Stimulated activated CD4-positive, alpha-beta T cell treated with anti-CD3 and anti-CD28 coated beads, TNF-alpha, amount 100 ng/mL, for 1 hour (primary cell): ENCODE measurements at places on chromosomes 13 and 19.

GRCh38 chr19:6706633-6706958 lies 13.9 kb downstream of the C3 start:
- DNase-seq = no peak

DNA sequence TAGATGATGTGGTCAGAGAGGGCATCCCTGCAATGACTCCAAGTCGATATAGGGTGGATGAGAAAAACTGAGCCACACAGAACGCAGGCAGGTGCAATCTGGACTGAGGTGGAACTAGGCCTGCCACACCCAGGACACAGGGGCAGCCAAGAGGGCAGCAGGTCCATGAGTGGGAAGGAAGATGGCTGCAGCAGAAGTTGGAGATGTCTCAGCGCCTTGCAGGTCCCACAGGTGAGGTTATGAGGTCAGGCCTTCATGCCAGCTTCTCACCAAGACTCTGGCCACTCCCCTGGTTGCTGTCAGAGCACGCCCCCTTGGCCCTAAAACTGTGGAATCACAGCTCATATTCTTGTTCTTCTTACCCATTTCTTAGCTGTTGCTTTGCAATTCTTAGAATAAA lies 147.7 kb upstream of the VSTM2B start:
- no peak for DNase-seq

DNA sequence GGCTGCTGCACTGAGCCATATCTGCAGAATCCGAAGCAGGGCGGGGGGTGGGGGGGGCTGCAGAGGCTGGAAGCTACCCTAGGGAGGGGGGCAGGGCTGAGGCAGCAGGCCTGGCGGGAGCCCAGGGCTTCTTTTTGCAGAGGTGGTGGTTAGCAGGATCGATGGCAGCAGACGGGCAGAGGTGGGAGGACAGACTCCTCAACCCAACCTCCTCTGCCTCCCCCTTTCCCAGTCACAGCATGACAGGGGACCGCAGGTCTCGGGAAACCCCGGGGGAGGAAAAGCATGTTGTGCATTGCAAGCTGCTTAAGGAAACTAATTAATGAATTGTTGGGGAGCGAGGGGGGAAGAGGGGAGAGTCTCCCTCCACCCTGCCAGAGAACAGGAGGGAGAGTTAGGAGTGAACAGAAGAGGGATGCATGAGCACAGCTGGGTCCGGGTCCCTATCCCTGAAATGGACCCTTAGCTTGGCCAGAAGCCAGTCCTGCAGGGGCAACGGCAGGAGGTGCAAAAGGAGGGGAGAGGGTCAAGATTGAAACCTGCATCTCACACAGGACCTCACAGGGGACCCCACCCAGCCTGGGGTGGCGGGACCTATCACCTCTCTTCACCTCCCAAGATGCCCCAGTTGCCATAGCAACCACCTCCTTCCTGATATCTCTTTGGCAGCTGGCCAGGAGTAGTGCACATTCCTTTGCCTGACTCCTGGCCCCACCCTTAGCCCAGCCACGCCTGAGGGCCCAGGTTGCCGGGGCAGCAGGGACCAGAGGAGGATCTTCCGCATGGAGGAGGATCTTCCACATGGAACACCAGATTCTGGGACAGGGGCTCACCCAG lies 1.8 kb downstream of the FXYD7 start:
- DNase-seq = no peak

DNA sequence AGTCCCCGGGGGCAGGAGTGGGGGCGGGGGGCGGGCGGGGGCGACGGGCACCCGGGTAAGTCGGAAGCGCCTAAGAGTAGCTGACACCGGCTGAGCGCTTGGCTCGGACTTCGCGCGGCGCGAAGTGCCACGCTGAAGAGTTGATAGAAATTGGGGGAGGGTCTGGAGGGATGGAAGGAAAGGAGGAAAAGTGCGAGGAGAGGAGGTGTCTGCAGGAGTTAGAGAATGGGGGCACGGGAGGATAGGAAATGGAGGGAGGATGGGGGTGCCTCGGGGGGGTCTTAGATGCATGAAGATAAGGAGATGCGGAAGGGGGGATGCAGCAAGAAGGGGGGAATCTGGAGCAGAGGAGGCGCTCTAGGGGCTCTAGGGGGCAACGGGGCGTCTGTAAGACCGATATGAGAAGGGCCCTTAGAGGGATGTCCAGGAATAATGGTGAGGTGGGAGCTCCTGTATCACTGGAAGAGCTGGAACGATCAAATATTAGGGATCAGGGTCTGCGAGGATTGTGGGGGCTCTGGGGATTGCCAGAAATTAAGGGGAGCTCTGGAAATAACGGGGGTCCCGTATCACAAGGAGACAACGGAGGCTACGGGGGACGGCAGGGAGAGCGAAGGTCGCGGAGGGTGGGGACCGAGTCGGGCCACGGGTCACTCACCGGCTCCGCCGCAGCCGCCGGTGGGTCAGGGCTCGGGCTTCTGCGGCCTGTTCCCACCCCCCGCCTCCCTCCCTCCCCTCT lies at the start of gene MYPOP:
TSS of gene MYPOP (minus strand) at position 702 of the 739 bp plus-strand sequence. CDS start 840 bp downstream, outside the sequence.
- DNase-seq = no peak

DNA sequence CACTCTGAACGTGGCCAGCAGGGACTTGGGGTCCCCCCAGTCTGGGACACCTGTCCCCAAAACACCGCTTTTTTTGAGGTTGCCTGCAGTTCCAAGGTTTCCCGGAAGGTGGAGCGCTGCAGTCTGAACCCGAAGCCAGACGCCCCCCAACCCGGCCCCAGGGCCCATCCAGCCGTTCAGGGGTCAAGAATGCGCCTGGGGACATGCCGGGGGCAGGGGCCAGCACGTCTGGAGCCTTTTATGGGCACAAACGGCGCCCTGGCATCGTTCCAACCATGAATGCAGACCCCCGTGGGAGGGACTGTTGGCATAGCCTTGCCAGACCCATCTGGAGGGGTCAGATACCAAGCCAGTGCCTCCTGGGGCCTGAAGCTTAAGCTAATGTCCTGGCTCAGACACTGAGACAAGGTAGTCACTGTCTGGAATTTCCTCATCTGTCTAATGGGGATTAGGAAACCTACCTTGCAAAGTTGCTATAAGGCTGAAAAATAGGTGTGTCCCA lies 6.9 kb downstream of the S1PR5 start:
- DNase-seq = no peak

GRCh38 chr13:61738236-61738750 lies 322.6 kb upstream of the PCDH20 start:
- no peak for DNase-seq

GRCh38 chr19:2724148-2724557 lies 3.0 kb upstream of the DIRAS1 start:
- no peak for DNase-seq

- DNase-seq = no peak
These were observed 345 bp downstream of the ZNF257 start for GRCh38 chr19:22052644-22053013.

GRCh38 chr13:51585696-51586095 lies 1.4 kb downstream of the WDFY2 start:
- no peak for DNase-seq

DNA sequence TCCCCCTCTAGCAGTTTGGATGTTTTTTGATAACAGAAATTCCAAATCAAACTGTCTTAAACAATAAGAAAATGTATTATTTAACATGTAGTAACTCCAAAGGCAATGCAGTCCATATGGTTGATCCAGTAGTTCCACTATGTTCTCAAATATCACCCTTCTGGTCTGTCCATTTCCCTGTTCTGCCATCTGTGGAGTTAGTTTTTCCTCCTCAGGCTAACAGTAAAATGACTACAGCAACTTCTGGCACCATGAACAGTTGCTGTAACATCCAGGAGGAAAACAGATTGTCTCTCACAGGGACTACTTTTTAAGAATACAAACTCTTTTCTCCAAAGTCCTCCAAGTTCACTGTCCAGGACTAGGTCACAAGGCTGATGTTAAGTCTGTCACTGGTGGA lies 455.4 kb downstream of the FGF14 start:
- DNase-seq = no peak

GRCh38 chr19:29285878-29286277 lies 72.9 kb upstream of the UQCRFS1 start:
- no peak for DNase-seq

GRCh38 chr13:23679220-23679619 lies 109.0 kb downstream of the TNFRSF19 start:
- no peak for DNase-seq

- no peak for DNase-seq
These were observed 49.8 kb downstream of the BICRA start for GRCh38 chr19:47658431-47659348.

DNA sequence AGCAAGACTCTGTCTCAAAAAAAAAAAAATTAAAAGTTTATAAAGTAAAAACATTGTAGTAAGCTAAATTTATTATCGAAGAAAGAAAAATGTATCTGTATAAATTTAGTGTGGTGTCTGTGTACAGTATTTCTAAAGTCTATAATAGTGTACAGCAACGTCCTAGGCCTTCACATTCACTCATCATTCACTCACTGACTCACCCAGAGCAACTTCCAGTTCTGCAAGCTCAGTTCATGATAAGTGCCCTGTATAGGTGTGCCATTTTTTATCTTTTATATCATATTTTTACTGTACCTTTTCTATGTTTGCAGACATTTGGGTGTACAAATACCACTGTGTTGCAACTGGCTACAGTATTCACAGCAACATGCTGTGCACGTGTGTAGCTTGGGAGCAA lies 118.1 kb downstream of the TNFRSF19 start:
- no peak for DNase-seq

DNA sequence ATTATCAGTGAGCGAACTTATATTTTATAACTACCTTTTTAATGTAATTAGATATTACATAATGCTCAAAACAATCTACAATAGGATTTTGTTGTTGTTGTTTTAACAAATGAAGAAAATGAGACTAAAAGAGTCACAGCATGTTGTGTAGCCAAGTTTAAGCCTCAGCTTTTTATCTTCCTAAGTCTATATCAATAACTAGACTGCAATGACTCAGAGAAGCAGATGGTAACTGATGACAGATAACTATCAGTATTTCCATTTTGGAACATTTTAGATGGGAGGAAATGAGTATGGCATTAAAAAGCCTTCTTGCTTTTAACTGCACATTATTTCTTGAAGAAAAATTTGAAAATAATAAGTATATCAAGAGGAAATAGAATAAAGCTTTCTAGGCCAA lies 825.2 kb downstream of the SLITRK1 start:
- DNase-seq = no peak

DNA sequence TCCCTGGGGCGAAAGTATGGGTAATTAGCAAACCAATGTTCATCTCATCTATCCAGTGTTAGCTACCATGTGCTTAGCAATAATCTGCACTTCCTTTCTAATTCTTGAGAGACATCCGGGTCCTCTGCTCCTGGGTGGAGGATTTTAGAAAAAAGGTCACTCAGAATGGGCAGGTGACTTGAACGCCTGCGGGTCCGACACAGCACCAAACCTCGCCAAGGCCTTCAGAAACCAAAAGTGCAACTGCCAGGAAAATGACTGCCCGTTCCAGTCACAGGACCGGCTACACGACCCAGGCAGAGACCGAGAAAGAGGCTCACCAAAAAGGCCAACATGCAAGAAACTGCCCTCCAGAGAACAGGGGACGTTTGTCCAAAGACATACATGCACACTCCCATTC lies 39.9 kb downstream of the ZNF146 start:
- DNase-seq = no peak

- DNase-seq = no peak
These were observed 170.9 kb downstream of the LACC1 start for GRCh38 chr13:44050450-44051063.

DNA sequence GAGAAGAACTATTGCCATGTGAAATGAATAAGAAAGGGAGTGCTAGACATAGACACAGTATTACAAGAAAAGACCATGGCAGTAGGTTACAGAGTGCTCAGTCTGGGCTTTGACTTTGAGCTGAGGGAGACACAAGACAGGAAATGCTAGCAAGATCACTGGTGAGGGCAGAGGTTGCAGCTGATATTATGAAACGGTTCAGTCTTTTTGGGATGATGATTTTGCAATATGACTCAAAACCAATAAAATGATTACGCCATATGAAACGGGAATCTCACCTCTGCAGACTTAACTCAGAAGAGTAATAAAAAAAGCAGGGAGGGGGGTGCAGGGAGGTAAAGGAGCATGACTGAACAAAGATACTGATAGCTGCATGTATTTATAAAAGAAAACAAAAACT lies 123.1 kb downstream of the RBM26 start:
- no peak for DNase-seq

GRCh38 chr19:803686-804418 lies 6.6 kb downstream of the PTBP1 start:
- DNase-seq = no peak

DNA sequence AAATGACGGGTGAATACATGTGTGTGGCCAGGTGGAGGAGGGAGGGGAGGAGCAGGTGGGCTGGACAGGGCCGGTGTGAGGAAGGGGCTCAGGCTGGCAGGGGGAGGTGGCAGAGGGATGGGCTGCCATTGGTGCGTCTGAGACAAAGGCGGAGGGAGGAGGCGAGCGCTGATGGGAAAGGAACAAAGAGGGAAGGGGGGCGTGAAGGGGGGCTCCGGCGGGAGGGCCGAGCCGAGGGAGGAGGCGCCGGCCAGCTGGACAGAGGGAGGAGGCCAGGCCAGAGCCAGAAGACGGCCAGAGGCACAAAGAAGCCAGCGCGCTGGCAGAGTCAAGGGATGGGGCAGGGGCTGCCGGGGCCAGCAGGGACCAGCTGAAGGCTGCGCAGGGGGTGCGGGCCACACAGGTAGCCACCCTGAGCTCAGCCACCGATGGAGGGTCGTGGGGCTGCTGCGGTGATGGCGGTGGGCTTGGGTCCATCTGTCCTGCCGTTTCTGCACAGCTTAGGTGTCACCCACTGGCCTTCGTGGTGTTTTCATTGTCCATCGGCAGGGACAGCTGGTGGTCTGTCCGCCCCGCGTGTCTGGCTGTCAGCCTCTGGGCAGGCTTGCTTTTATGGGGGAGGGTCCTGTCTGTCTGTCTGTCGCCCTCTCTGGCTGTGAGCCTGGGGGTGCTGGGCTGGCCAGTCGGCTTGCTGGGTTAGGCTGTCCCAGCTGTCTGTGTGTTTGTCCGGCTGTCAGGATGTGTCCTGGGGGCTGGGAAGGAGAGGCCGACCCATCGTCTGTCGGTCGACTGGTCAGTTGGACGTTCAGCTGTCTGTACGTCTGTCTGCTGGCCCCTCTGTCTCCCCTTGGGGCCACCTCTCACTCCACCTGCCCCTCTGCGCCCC lies 2.2 kb downstream of the APC2 start:
- no peak for DNase-seq

DNA sequence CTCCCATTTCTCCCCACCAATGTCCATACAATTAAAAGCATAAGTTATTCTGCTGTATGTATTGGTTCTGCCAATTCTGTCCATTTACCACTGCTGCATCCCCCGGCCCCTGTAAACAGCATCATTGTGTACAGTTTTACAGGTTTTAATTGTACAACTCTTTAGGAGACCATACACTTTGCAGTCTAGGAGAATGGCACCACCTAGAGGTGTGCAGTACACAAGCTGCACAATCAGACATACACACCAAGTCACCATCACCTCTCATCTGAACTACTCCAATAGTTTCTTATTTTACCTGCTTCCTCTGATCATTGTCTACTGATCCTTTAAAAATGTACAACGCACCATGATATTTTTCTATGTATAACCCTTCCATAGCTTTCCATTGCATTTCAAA lies 855.9 kb upstream of the KLHL1 start:
- no peak for DNase-seq

GRCh38 chr13:110524541-110525257 lies 36.8 kb downstream of the RAB20 start:
- no peak for DNase-seq
